H9 (cell line): ENCODE measurements at places on chromosomes 13 and 19.

- no peaks in the 10 kb centered on the region for H3K36me3 ChIP-seq
- DNase-seq, result no peak
- no peaks in the 10 kb centered on the region for H3K27me3 ChIP-seq
- H3K27ac ChIP-seq, result no peak overlapping the region
- peaks cover 2% of the 10 kb centered on the region for H3K4me1 ChIP-seq
These were observed 30.6 kb upstream of the TNFSF11 start for GRCh38 chr13:42543215-42543797.

DNA sequence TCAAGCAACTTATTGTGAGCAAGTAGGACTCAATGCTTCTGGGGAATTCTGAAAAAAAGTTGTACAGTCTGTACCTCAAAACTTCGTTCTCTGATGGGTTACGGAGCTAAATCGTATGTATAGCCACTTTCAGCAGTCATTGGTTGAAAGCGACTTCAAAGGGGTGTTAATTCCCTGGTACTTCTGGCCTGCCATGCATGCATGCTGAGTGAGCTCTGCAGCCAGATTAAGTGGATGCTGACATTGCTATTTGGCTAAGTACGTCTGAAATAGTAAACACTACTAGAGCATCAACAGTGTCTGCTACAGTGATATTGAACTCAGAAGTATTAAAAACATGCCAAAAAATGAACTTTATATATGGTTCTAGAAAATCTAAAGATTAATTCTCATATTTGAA, 1183.1 kb upstream of the PCDH20 start:
- H3K4me3 ChIP-seq, result no peak overlapping the region
- H3K36me3 ChIP-seq, result no peaks in the 10 kb centered on the region
- no peak for DNase-seq
- no peaks in the 10 kb centered on the region for H3K27me3 ChIP-seq
- no peaks in the 10 kb centered on the region for H3K4me1 ChIP-seq

GRCh38 chr19:29329460-29330134, 116.6 kb upstream of the UQCRFS1 start:
- 0 out of 2 replicates have a peak, but pooled peaks cover 2% of the 10 kb centered on the region for H3K4me1 ChIP-seq
- no peaks in the 10 kb centered on the region for H3K27me3 ChIP-seq
- DNase-seq, result peak; percentile 81
- no peak overlapping the region for H3K4me3 ChIP-seq
- H3K36me3 ChIP-seq, result 0 out of 3 replicates have a peak, but pooled peaks cover 3% of the 10 kb centered on the region

- peaks cover 11% of the 10 kb centered on the region; the same call in 1 of the 2 replicates for H3K4me1 ChIP-seq
- H3K36me3 ChIP-seq, result no peaks in the 10 kb centered on the region
- no peak for DNase-seq
- no peak overlapping the region for H3K27ac ChIP-seq
- H3K27me3 ChIP-seq, result no peaks in the 10 kb centered on the region
- H3K4me3 ChIP-seq, result no peak overlapping the region
These were observed 123.1 kb downstream of the RBM26 start for GRCh38 chr13:79282976-79283375.

DNA sequence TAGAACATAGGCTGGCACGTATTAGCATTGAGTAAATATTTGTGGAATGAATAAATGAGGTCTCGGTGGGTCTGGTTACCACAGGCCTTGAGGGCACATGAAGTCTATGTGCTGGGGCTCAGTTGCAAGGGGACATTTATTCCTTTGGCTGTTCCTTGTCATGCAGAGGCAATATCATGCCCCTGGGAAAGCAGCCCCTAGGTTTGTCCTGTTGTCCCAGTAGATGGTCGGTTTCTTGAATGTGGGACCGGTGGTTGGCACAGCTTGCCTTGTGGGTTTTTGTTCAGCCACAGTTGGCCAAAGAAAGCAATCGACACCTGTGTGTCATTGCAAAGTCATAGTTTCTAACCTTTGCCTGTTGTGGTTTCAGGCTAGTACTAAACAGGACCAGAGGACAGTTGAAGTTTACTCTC, 24.7 kb upstream of the GPR183 start:
- peaks cover 5% of the 10 kb centered on the region; the same call in 1 of the 2 replicates for H3K36me3 ChIP-seq
- no peak for DNase-seq
- H3K27ac ChIP-seq, result no peak overlapping the region

- no peak overlapping the region for H3K4me3 ChIP-seq
- no peaks in the 10 kb centered on the region for H3K4me1 ChIP-seq
- no peaks in the 10 kb centered on the region for H3K27me3 ChIP-seq
- no peak for DNase-seq
- H3K36me3 ChIP-seq, result no peaks in the 10 kb centered on the region
These were observed 1525.4 kb downstream of the SLITRK1 start for GRCh38 chr13:82356667-82357410.

DNA sequence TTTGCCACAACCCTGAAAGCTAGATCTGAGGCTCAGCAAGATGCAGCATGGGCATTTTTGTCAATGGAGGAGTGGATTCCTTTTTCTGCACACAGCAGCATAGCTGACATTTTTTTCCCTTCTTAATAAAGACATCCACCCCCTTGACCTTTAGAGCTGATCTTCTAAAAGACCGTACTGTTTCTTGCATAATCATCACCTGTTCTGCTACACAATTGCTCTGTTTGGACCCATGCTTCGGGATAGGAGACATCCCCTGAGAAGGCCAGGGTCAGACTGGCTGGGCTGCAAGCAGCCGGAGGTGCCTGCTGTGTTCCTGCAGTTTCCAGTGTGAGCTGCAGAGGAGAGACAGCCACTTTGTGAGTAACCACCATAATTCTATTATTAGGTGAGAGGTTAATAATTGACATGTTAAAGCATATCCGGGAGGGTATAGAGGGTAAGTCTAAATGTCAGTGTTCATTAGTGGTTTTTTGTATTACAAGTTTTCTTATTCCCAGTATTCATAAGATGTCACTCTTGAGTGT, 108.5 kb upstream of the C1QTNF9B start:
- no peak overlapping the region for H3K4me3 ChIP-seq
- H3K4me1 ChIP-seq, result 0 out of 2 replicates have a peak, but pooled peaks cover 3% of the 10 kb centered on the region
- no peaks in the 10 kb centered on the region for H3K27me3 ChIP-seq
- no peak overlapping the region for H3K27ac ChIP-seq

DNA sequence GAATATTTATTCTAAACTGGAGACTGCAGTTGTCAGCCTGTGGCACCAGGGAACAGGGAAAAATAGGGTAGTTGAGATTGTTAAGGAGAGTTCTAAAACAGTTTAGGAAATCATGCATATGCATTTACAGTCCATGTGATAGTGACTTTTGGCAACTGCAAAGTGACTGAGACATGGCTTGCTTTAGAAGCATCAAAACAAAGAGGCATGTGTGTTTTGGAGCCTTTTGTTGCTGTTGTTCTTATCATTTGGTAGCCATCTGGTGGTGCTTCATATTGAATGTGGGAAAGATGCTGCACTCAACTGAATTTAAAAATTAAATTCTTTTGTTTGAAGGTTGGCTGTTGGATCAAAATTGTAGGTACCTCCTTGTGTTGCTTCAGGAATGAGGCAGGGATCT, 10.2 kb upstream of the EBPL start:
- peaks cover 3% of the 10 kb centered on the region; the same call in 1 of the 2 replicates for H3K4me1 ChIP-seq
- H3K36me3 ChIP-seq, result peaks cover 27% of the 10 kb centered on the region; the same call in 2 of the 3 replicates
- H3K27ac ChIP-seq, result no peak overlapping the region
- DNase-seq, result no peak
- H3K4me3 ChIP-seq, result no peak overlapping the region
- H3K27me3 ChIP-seq, result no peaks in the 10 kb centered on the region

DNA sequence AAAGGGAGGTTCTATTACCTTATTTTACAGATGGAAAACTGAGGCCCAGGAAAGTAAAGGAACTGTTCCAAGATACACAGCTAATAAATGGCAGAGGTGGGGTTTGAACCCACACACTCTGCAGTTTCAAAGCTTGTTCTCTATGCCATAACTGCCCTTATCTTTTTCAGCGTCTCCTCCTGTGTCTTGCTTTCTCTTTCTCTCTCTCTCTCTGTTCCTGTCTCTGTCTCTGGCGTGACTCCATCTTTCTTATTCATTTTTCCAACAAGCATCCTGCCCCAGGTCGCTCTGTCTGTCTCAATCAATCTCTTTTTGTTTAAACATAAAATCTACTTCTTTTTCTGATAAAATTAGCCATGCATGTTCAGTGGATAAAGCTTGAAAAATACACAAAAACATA, 3.2 kb upstream of the IFNL4 start:
- H3K36me3 ChIP-seq, result no peaks in the 10 kb centered on the region
- no peaks in the 10 kb centered on the region for H3K4me1 ChIP-seq
- no peak for DNase-seq

- H3K4me1 ChIP-seq, result peaks cover 11% of the 10 kb centered on the region; the same call in 1 of the 2 replicates
- no peaks in the 10 kb centered on the region for H3K27me3 ChIP-seq
- no peak overlapping the region for H3K27ac ChIP-seq
- H3K36me3 ChIP-seq, result no peaks in the 10 kb centered on the region
- DNase-seq, result no peak
These were observed 100.5 kb downstream of the DNAJC15 start for GRCh38 chr13:43123856-43124255.

DNA sequence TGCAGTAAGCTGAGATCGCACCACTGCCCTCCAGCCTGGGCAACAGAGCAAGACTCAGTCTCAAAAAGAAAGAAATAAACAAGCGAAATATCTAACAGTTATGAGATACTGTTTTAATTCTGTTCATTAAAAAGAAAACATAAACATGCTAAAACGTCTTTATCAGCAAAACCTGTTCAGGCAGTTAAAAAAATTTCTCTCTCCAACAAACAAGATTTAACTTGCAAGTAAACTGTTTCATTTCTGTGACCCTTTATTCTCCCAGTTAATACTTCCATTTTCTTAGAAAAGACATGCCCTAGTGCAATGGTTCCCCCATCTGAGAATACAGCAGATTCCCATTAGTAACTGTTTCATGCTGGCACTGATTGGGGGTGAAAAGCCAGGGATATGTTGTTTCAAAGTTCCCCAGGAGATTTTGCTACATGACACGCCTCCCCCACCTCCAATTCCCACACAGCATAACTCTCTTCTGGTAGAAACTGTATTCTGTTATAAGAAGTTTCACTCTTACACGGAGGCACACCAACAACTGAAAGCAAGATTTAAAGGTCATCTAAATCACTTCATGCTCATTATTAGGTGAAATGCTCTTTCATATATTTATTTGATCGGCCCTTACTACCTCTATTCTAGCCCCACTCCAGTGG, 24.4 kb downstream of the ELF1 start:
- H3K36me3 ChIP-seq, result no peaks in the 10 kb centered on the region; the same call in 2 of the 3 replicates
- H3K27me3 ChIP-seq, result no peaks in the 10 kb centered on the region
- H3K4me1 ChIP-seq, result no peaks in the 10 kb centered on the region
- no peak for DNase-seq
